ENCODE measurements at places on chromosomes 16 and 17.

GRCh38 chr16:7914748-7915147 is 582.1 kb downstream of the RBFOX1 start:
- DNase-seq, result no peak

DNA sequence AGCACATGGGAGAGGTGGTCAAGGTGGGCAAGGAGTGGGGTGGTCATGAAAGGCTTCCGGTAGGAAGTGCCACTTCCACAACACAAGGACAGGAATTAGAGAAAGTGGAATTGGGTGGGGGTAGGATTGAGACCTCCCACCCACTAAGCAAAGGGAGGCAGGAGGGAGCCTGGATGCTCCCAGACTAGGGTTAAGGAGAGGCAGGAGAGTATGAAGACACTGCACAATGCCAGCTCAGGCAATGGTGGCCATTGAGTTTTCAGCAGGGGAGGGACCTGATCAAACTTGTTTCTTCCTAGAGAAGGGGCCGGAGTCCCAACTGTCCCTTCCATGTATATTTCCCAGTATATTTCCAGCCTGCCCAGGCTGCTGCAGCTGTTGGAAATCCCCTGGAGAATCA is 3.1 kb upstream of the RAB11FIP4 start:
- no peak for DNase-seq

- DNase-seq, result no peak
Measured at GRCh38 chr17:82464567-82464929, 6.0 kb downstream of the NARF start.

DNA sequence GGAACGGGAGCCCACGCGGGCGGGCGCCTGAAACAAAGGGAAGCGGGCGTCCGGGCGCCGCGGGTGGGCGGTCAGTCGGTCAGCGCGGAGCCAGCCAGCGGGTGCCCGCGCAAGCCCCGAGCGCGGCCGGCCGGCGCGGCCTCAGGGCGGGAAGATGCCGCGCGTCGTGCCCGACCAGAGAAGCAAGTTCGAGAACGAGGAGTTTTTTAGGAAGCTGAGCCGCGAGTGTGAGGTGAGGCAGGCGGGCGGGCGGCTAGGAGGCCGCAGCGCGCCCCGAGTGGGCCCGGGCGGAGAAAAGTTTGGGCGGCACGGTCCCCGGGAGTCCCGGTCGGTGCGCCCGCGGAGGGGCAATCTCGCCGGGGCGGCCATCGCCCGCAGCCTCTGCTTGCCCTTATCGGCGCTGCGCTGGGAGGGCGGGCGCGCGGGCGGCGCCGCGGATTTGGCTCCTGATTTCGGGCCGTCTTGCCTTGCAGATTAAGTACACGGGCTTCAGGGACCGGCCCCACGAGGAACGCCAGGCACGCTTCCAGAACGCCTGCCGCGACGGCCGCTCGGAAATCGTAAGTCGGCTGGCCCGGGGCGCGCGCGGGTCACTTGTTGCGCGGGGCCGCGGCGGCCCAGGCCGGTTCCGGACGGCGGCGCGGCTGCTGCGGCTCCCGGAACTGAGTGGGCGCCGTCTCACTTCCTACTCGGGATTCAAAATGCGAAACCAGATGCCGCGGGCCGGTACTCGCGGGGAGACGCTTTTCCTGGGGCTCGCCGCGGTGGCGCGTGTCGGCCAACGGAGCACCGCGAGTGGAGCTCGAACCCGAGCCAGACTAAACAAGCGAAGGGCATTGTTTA is 526 bp downstream of the CBFB start:
- peak; percentile 50 for DNase-seq

GRCh38 chr17:71634376-71634775 is 486.4 kb upstream of the SOX9 start:
- DNase-seq, result no peak

DNA sequence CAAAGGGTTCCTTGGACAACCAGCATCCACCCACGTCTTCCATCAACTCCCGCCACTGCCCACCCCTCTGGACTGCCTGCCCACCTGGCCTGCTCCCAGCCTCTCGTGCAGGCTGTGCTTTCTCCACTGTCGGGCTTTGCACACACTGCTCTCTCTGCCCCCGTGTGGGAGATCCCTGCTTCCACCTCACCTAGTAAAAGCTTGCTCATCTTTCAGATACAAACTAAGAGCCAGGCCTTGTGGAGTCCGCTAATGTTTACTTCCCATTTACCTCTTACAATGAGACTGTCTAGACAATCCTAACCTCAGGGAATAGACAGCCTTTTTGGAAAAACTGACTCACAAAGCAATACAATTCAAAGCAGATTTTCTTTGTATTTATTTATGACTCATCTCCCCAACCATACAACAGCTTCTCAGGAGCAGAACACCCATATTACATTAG is 67.6 kb downstream of the USP31 start:
- DNase-seq, result no peak

- no peak for DNase-seq
Measured at GRCh38 chr16:28491230-28491969, 474 bp downstream of the CLN3 start.

- no peak for DNase-seq
Measured at GRCh38 chr17:49618028-49618611, 42.4 kb downstream of the NXPH3 start.

DNA sequence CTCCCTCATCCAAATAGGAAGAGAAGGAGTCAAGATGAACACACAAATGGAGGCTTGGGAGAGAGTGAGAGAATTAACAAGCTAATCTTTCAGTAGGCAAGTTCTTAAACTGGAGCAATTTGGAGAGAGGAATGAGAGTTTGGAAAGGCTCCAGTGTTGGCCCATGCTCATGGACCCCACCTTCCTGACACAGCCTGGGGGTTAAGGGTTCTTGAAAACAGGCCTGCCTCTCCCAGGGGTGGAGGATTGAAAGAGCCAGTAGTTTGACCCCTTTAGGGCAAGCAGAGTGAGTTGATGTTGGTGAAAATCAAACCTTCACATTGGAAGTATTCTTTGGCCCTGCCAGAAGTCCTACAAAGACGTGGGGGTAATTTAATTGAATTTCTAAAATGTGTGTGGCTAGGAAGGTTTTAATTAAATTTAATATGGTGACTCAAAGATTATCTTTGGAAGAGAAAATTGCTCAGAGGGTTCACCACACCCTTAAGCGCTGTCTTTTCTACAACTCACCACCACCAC is 5.8 kb downstream of the HOXB3 start:
- DNase-seq, result no peak

GRCh38 chr16:1771188-1771863 is at the start of gene NME3:
NME3 (minus strand) TSS chr16:1771543; CDS start chr16:1771534, 9 bp downstream.
- peak; percentile 44 for DNase-seq

GRCh38 chr17:48139944-48140343 is 32.4 kb downstream of the SNX11 start:
- no peak for DNase-seq

DNA sequence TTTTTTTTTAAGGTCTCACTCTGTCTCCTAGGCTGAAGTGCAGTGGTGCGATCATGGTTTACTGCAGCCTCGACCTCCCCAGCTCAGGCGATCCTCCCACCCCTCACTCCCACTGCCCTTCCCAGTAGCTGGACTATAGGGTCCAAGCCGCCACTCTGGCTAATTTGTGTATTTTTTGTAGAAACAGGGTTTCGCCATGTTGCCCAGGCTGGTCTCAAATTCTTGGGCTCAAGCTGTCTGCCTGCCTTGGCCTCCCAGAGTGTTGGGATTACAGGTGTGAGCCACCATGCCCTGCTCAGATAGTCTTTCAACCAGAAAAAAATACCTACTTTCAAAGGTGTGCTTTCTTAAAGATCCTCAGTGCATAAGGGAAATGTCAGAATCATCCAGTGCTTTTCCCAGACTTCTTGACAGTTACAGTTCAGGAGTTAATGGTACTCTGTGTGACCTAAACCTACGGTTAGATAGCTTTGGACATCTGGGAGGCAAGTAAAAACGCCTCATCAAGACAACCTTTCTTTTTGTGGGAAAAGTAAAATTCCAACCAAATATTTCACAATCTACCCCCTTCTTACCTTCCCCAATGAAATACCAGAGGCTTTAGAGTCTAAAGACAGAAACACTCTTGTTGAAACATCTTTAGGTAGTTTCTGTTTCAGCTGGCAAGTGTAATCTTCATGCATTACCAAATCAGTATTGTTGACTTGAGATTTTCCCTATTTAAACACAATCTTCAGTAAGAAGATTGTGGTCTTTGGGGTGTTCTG is 6.8 kb downstream of the RSPRY1 start:
- DNase-seq, result no peak

GRCh38 chr17:4174556-4174955 is 31.6 kb downstream of the CYB5D2 start:
- no peak for DNase-seq

GRCh38 chr16:35733278-35733965 is 2274.0 kb downstream of the TP53TG3F start:
- no peak for DNase-seq

DNA sequence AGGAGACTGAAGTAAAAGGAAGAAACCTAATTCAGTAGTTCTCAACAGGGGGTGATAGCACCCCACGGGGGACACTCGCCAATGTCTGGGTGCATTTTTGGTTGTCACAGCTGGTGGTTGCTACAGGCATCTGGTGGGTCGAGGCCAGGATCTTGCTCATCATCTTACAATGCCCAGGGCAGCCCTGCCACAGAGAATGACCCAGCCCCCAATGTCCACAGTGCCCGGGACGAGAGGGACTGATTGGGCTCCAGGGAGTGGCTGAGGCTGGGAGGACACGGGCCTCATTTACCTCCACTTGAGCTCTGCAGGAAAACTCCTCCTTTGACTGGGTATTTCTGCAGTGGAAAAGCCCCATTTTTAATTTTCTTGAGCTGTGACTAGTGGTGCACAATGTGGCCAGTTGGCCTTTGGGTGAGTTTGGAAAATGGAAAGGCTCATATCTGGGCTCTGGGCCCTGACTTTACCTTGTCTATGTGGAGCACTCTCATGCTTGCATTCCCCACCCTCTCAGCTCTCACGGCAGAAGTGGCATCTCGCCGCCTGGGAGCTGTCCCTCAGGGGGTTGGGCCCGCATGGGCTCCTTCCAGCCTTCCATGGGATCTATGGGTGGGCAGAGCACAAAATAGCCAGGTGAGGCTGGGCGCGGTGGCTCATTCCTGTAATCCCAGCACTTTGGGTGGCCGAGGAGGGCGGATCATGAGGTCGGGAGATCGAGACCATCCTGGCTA is 37.7 kb upstream of the IRF8 start:
- no peak for DNase-seq

DNA sequence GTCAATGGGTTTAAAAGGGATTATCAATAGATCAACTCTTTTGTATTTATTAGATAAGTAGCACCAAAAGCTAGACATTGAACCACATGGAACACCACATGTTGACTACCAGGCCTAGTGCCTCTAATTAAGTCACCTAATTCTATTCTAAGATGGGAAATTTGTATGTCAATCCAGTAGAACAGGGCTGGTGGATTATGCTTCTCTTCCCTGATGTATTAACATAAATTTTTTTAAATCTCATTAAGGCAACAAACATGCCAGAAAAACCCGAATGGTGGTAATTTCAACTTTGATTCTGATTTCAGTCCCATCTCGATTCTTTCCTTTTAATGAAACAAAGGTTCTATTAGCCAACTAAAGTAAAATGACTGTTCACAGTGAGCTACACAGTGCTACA is 92.6 kb downstream of the KANSL1 start:
- DNase-seq, result no peak

GRCh38 chr16:66705790-66706505 is 9.4 kb upstream of the CMTM4 start:
- DNase-seq, result no peak

- DNase-seq, result no peak
Measured at GRCh38 chr17:32689348-32689747, 187.6 kb downstream of the MYO1D start.

DNA sequence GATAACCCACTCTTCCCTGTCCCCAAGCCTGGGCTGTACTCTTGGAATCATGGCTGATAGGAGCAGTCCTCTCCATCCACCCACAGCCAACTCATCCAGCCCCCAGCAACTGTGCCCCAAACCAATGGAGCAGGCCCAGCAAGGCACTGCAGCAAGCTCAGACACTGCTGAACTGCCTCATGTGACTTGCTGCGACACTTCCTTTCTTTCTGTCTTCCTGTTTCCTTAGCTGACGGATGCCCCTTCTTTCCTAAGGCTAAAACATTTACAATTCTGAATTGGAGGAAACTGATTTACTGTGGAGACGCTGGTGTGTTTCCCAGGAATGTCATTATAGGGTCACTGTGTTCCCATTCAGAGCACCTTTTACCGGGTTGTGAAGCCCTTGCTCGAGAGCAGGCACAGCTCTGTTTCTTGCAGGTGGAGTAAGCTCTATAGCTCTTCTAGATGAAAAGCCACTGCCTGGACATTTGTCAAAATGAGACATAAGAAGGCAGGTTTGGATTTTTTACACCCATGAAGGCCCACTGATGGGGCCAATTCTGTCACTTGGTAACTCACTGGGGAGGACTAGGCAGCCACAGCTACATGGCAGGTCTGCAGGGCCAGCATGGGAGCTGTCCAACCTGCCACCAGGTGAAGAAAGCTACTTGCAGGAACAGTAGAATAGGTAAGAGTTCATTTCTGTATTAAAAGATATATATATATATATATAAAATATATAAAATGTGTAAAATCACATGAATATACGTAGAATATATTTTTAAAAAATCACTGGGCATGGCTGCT is 27.4 kb downstream of the TMEM11 start:
- no peak for DNase-seq

- no peak for DNase-seq
Measured at GRCh38 chr16:72427783-72428331, 255.9 kb upstream of the PMFBP1 start.

GRCh38 chr17:48001197-48001596 is 30.3 kb downstream of the CDK5RAP3 start:
- no peak for DNase-seq

- DNase-seq, result no peak
Measured at GRCh38 chr17:75173526-75173925, 9.2 kb downstream of the SUMO2 start.

GRCh38 chr16:84739349-84740124 is 39.7 kb downstream of the USP10 start:
- no peak for DNase-seq

GRCh38 chr16:75262104-75262799 is 10.8 kb upstream of the BCAR1 start:
- DNase-seq, result no peak

- DNase-seq, result peak; percentile 77
Measured at GRCh38 chr16:27367461-27368357, 34.3 kb upstream of the IL21R start.

DNA sequence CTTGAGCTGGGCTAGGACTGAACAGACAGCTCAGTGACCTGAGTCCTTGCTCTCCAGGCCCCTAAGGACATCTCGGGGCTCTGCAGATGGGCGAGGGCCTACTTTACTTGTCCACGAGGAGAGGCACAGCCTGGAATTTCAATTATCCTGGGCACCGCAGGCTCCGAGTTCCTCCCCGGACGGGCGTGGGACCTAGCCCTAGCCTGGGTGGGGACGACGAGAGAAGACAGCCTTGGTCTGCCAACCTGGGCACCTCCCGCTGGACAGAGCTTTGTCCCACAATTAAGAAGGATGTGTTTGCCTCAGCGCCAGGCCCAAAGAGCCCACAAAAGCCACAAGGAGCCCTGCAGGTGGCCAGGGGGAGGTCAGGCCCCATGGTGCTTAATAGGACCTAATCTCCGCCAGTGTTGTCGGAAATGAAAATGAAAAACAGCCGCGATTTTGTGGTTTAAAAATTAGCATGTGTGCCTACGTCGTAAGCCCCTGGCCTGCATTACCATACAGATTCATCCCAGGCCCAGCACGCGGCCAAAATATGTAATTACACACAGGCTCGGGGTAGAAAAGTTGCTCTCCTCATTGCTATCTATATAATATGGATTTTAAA is 51.4 kb upstream of the LHX1 start:
- no peak for DNase-seq
